ENCODE measurements at places on chromosomes 1 and 21. TPM values are rescaled to one million over a fixed set of nuclear protein-coding genes. Genes with fewer than 3 reads are reported as not detected.

DNA sequence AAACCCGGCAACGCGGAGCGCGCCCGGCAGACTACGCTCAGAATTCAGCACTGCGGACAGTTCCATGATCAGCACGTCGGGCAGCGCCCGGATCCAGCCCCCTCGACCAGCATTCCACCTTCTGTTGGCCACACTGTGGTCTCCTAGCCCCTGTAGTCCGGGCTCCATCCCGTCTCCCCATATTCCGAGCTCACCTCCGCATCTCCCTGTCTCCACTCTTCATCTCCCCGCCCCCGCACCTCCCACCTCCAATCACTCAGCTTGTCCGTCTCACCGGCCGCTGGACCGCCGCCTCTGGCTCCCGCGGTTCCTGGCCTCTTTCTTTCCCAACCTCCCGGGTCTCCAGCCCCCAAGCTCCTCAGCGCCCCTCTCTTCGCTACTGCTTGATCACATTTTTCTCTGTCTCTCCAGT lies 500 bp downstream of the EPHA10 start:
- no peak for DNase-seq

Gene ADAMTSL4
- total RNA-seq: 94.4 TPM

Gene KISS1
- total RNA-seq: not detected

Gene NBPF10
- total RNA-seq: 4.8 TPM

DNA sequence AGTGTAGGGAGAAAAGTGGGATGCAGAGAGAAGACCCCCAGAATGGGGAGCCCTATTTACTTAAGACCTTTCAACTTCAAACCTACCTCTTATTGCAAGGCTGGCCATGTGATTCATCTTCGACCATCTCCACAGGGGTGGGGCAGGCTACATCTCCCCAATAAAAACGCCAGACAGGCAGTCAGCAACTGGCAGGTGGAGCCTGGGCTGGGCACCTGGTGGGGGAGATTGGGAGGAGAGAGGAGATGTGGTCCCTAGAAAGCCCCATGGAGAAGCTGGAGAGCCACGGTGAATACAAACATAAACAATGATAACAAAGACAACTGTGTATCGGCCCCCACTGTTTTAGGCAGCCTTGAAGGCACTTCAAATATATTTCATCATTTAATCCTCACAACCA lies 336.7 kb upstream of the PROX1 start:
- no peak for DNase-seq

DNA sequence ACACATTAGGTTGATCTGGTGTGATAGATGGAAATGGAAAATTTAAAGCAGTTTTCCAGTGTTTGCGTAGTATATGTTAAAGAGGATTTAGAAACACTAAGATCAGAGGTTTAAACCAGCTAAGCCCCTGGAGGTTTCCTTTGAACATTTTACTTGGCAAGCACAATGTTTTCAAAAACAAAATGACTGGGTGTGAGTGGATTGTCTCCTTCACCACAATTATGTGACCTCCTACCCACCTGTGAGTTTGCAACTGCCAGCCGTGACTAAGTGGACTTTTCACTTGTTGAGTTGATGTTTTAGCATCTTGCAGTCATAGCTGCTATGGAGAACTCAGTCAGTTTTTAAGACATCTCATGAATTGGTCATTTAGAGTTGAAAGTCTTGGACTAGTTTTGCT lies 4.7 kb downstream of the CCDC190 start:
- no peak for DNase-seq

Gene CD52
- 12.0 TPM for total RNA-seq
